ENCODE measurements at places on chromosomes 4 and X. TPM values are rescaled to one million over a fixed set of nuclear protein-coding genes. Genes with fewer than 3 reads are reported as not detected.

TSPAN6 gene
- total RNA-seq = 7.5 TPM

GRCh38 chr4:109319684-109320083 is 17.2 kb upstream of the COL25A1 start:
- DNase-seq = no peak

GRCh38 chrX:112012360-112012759 is 70.2 kb downstream of the TRPC5 start:
- DNase-seq = no peak

ADAMTS3 gene
- 1.2 TPM for total RNA-seq

DNA sequence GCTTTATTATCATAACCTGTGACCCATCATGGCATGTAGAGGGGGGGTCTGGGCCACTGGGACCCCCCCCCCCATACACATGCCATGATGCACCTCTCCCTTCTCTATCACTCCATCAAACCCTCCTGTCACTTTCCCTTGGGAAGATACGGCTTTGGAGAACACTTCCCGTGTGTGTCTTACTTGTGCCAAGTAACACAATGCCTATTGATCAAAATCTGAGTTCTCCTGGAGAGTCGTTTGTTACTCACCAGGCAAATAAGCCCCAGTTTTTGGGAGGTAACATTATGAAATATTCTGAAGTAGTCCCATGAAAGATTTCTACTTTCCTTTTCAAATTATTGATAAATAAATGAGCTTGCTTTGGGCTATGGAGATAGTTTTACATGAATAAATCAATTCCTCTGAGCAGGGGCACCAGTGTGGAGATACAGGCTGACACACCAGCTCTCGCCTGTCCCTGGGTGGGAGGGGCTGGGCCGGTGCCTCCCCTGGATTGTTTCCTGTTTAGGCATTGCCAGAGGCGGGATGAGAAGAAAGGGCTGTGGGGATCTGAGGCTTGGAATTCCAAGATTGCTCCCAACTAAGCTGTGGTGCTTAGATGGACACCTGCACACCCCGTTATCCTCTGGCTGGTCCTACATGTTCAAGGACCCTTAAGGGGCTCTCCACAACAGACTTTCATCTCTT is 63.2 kb upstream of the WWC2 start:
- no peak for DNase-seq

DNA sequence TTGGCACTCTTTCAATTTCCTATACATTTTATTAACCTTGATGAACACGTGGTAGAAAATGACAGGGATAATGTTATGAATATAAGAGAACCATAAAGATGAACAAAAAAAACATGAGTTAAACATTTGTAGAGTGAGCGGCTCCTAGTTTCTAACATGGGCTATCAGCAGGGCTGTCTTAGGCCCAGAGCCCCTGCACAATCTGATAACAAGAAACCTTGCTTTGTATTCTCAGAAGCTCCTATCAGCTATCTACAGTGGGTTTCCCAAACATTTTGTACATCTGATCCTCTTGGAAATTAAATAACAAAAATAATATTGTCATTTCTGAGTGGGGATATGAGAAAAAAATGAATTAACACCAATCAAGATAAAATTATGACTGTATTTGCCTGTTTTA is 10.6 kb upstream of the RBPJ start:
- no peak for DNase-seq

DNA sequence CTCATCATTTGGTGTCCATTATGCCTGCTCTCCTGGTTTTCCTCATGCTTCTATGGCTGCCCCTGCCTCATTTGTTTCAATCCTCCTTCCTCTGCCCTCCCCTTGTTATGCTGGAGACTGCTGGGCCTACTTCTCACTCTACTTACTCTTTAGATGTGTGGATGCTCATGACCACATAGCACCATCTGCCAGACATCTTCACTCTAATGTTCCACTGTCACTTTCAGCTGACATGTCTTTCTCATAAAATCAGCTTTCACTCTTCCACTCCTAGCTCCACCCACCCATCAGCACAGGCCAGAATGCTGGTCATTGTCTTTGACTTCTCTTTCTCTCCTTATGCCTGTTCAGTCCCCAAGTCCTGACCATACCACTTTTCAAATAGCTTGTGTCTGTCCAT is 86.8 kb downstream of the REPS2 start:
- DNase-seq = no peak

GRCh38 chrX:94932278-94932965 is 1258.4 kb downstream of the FAM133A start:
- no peak for DNase-seq

PAGE2B gene
- not detected for total RNA-seq

MAP9 gene
- total RNA-seq = 4.5 TPM

DNA sequence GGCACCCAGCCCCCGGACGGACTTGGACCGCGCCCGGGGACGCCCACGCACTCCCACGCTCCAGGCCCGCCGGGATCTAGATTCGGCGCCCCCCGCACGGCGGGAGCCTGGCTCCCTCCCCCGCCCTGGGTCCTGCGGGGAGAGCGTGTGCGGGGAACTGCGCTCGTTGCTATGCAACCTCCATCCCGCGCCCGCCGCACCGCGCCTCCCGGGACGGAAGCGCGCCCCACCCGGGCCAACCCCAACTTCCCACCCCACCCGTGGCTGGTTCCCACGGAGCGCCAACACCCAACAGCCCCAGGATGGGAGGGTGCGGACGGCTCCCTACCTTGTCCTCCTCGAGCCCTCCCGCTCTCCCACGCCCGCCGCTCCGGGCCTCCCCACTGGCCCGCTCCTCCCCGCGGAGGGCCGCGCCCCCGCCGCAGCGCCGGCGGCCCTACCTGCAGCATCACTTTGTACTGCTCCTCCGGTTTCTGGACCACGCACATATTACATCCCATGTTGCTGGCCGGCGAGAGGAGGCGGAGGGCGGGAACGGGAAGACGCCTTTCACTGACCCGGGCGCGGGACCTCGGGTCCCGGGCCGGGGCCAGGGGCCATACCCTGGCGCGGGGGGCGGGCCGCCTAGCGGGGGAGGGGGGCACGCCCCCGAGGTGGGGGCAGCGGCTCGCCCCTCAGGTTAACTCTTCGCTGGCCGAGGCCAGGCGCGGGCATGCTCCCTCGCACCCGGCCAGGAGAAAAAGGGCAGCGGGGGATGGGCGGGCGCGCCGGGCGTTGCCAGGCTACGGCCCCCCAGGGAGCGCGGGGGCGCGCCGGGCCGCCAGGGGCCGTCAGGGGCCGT is at the start of gene PDZD4:
TSS of gene PDZD4 (minus strand) at position 746 of the 841 bp plus-strand sequence. CDS start at position 500, 246 bp downstream.
- DNase-seq = no peak

DNA sequence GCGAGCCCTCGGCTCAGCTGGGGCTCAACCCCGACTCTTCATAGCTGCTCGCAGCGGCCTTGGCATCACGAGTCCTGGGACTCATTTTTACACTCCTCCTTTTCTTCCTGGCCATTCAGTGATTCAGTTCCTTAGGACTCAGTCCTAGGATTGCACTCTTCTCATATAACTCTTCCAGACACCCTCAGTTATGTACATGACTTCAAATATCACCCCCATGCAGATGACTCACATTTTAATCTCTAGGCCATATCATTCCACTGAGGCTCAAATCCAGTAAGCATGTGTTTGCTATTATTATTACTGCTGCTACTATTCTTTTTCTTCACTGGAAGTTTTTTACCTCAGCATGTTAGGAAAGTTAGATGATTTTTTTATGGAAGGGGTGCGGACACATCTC is 14.4 kb downstream of the ITGB1BP2 start:
- no peak for DNase-seq

Data from right atrium auricular region (tissue), 2 donors.